ENCODE measurements at places on chromosomes 3 and 15.

DNA sequence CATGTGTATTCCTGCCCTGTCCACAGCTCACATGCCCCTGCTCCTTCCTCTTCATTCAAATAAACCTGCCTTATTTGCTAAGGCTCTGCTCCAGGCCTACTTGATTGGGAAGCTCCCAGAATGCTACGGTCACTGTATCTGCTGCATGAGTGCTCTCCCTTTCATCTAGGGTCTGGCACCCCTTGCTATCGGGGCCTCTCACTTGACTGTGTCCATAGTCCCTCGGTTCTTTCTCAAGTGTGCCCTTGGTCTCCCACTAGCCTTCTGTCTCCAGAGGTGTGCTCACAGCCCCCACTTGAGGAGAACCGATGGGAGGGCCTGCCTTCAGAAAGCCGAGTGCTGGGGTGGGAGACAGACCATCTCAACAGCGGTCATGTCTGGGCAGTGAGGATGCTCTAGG is 57.4 kb upstream of the NMNAT3 start:
- no peak for DNase-seq

GRCh38 chr3:58725326-58725853 is 58.8 kb upstream of the FAM3D start:
- no peak for DNase-seq

GRCh38 chr3:22594990-22595389 is 608.1 kb upstream of the UBE2E2 start:
- no peak for DNase-seq

DNA sequence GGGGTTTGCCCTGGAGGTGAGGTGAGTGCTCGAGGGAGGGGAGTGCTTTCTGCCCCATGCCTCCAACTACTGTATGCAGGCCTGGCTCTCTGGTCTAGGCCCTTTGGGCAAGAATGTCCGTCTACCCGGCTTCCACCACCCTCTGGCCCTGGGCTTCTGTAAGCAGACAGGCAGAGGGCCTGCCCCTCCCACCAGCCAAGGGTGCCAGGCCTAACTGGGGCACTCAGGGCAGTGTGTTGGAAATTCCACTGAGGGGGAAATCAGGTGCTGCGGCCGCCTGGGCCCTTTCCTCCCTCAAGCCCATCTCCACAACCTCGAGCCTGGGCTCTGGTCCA is 9.4 kb downstream of the DLL4 start:
- DNase-seq: no peak

DNA sequence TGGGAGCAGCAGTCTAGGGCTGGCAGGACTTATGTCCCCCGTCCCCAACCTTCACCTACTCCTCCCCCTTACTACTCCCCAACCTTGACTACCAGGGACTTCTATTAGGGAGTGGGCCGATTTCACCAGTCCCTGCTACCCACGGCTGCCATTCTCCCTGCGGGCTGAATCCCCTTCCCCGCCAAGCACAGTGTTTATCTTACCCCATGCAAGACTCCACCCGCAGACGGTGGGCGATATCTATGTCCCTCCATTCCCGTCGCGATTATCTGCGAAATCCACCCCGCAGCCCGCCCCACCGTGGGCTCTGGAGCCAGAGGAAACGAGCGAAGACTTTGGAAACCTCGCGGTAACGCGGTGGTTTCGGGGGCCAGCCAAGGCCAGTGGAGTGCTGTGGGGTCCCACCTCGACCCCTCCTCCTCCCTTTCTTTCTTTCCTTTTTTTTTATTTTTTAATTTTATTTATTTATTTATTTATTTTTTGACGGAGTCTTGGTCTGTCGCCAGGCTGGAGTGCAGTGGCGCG is 4.7 kb downstream of the ISLR2 start:
- no peak for DNase-seq

DNA sequence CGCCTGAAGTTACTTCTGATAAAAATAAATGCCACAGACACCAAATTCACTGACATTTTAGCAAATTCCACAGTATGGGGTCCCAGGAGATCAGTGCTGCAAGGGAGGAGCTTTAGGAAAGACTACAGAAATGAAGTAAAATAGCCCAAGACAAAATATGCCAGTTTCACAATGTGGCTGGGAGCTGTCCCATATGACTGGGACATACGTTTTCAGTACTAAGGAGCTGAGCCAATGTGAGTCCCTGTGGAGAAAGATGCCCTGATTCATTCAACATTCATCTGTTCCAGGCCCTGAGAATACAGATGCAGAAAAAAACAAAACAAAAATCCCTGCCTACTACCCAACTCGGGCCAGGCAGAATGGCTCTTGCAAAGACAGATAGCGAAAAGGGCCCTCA is 63.4 kb upstream of the FAM174B start:
- DNase-seq: no peak
